ENCODE measurements at places on chromosomes 2 and 18.

DNA sequence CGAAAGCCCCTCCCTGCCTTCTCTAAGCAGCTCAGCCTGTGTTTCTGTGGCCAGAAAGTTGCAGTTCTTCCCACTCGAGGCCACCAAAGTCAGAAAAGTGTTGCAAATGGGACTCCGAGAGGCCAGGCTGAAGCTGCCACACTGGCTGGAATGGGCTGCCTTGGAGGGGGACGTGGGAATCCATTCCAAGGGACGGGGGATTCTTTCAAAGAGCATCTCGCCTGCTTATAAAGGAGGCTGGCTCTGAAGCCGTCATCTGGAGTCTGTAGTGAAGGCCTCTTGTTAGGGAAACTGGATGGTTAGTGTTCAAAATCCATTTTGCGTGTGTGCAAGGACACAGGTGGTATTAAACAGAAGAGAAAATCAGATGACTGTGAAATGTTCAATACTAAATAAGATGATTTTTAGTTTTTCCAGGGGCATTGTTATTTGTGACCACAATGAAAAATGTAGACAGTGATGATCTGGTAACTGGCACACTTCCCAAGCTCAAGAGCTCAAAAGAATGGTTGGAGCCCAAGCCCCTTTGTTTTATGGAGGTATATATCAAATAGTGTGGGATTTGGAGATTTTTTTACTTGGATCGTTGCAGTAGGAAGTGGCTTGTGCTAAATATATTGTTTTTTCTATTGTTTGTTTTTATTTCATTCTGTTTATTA is 782 bp downstream of the FAM228B start:
- DNase-seq: no peak

DNA sequence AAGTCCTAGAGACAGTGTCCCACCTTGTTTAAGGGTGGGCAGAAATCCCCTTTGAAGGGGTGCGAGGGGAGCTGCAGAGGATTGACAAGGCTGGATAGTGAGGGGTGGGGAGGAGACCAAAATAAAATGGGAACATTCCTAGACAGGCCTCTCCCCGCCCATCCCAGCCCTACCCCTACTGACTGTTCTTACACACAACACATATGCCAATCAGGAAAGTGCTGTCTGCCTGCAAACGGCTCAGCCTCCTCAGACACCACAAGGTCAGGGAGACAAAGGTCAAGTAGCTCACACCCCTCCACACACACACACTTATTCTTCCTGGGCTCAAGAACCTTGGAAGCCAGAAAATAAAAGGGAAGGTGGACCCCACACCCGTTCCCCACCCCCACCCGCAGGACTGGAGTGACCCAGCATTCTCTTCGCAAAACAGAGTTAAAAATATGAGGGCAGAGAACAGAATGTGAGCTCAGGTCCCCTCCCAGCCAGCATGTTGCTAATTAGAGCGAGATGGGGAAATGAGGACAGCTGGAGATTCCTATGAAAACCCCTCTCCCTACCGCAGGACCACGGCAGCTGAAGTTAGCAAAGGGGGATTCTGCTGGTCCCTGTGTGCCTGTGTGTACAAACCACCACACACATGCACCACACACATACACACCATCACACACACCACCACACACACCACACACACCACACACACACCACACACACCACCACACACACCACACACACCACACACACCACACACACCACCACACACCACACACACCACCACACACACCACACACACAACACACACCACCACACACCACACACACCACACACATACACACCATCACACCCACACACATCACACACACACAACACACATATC is 197.8 kb downstream of the TNS1 start:
- DNase-seq: no peak

DNA sequence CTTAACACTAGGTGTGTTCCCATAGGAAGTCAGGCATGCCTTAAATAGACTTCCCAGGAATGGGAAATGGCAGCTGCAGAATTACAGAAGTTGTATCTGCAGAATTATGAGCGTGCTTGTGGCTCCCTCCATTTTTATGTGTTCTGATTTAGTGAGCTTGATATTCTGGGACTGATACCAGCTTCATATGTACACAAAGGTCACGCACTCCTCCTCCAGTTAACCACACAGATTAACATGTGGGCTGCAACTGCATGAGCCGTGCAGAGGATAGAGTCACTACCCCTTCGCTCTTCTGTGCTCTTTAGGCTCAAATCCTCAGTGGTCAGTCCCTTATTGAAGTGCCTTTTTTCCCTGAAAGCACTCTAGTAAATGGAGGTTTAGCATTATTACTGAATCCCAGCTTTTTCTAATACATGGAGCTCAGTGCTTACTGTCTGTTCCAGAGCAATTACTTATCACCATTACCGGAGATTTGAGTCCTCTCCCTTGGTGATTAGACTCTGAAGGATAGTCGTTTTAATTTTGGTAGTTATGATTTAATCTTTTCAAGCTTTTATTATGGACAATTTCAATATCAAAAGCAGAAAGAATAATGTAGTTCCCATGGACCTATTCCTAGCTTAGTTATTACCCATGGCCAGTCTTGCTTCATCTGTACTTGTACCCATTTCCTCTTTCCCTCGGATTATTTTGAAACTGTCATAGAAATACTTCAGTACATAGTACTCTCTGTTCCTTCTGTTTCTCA is 238.3 kb downstream of the PRKCE start:
- no peak for DNase-seq

- no peak for DNase-seq
Measured at GRCh38 chr2:197107291-197108269, 181.1 kb upstream of the PGAP1 start.

- DNase-seq: no peak
Measured at GRCh38 chr2:167960089-167960747, 287.2 kb downstream of the STK39 start.

GRCh38 chr2:234366891-234367290 is 130.0 kb downstream of the ARL4C start:
- DNase-seq: no peak

DNA sequence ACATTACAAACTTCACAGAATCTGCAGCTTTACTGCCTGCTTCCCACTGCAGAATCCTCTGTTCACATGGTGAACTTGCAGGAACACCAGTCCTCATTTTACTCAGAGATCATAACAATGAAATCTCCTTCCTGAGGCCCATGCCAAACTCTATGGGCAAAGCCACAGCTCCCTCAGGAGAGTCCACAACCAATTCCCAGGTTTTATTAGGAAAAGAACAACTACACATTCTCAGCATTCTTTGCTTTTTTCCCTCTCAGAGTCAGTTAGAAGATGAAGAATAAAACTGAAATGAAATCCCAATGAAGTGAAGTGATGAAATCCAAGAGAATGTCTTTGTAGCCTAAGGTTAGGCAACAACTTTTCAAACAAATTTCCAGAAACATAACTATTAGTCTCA is 233.7 kb downstream of the DSEL start:
- DNase-seq: no peak

- no peak for DNase-seq
Measured at GRCh38 chr2:191001032-191001431, 12.9 kb downstream of the STAT1 start.

GRCh38 chr2:122029945-122030344 is 274.5 kb downstream of the TSN start:
- DNase-seq: no peak

DNA sequence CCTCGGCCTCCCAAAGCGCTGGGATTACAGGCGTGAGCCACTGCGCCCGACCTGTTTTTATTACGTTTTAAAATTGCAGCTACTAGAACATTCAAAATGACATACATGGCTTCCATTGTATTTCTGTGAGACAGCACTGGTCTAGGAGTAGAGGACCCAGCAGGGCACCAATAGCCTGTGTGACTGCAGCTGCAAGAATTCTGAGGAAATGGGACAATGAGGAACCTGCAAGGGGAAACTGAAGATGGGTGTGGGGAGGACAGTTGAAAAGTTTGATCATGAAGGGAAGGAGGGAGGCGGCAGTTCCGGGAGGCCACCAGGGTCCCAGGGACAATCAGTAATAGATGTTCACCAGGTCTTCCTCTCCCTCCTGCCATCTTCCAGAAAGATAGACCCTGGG is 13.9 kb upstream of the DNPEP start:
- no peak for DNase-seq

DNA sequence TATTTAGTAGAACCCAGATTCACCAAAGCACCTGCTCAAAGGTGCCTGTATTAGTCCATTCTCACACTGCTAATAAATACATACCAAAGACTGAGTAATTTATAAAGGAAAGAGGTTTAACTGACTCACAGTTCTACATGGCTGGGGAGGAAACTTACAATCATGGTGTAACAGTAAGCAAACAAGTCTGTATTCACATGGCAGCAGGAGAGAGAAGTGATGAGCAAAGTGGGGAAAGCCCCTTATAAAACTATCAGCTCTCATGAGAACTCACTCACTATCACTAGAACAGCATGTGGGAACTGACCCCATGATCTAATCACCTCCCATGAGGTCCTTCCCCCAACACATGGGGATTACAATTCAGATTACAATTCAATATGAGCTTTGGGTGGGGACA is 28.0 kb upstream of the DDX18 start:
- DNase-seq: no peak

DNA sequence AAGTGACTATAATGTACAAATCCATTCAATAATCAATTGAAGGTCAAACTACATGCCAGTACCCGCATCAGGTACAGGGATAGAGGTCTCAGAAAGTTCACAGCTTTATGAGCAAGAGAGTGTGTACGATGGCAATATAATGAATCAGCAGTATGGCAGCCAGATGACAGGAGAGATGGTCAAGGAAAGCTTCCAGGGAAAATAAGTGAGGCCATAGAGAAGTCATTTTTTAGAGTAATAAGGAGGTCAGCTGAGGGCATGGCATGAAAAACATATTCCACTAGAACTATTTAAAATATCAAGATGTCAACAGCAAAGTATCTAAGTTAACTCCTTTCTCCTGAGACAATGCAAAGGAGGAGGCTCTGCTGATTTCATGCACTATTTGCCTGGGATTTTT is 108.0 kb downstream of the SLC8A1 start:
- no peak for DNase-seq

DNA sequence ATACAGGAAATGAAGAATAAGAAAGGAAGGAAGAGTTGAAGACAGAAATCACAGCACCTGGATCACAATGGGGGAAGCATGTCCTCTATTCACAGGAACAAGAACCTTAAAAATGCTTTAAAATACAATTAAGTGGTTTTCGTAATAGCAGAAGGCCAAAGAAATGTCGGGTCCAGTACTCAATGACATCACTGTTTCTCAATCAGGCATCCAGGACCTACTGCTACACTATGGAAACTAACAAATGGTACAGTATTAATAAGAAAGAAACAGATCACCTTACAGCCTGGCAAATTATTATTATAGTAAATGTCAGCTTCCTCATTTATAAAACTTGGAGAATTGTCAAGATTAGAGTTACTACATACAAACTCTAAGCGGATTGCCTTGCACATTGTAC is 15.8 kb downstream of the HNRNPLL start:
- DNase-seq: no peak

DNA sequence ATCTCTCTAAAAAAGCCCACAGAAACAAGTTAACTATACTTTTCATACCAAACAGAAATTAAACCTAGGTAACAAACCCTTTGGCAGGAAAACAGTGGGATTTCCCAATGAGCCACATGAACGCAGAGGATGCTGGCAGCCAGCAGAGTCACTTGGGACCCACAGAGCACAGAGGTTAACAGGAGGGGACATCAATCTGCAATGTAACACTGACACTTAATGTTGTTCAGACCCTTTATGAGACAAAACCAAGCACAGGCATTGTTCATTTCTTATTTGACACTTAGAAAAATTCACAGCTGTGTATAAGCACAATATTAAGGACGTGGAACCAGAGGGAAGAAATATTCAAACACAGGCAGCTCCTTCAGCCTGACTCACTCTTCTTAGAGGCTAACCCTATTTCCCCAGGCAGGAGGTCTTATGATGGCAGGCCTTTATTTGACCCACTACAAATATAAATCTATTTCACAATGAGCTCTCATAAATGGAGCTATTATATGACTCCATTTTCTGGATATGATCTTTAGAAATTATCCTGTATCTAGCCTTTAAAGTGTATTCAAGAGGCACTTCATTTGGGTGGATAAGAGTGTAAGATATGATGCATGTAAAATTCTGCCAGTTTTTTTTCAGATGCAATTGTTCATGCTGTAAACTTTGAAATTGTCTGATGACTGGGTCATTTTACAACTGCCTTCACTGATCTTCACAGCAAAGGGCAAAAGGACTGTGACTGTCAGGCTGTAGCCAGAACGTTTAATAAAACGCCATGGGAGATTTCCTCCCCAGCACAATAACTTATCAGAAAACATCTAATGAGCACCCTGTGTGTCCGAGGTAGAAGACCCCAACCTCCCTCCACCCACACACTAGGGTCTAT is 132.8 kb upstream of the SATB2 start:
- DNase-seq: no peak
